ENCODE measurements at places on chromosomes 12 and 14.
A peak's percentile ranks its signal among the peaks of the same experiment; 100 is the strongest.

DNA sequence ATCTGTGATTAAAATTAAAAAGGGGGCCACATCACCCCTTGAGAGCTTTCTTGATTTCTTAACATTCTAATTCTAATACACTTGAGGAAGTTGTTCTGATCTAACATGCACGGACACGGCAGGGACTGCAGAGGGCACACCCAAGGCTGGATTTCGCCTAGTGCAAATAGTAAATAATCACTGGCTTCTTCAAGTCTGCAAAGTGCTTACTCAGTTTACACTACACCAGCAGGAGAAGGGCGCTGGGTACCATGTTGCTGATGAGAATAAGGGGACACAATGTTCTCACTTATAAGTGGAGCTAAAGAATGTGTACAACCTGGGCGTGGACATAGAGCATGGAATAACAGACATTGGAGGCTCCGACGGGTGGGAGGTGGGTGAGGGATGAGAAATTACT, 34.2 kb downstream of the TBX5 start:
- DNase-seq, result no peak

- DNase-seq, result peak; percentile 36
Measured at GRCh38 chr12:131912518-131913274, 16.4 kb upstream of the PUS1 start.

DNA sequence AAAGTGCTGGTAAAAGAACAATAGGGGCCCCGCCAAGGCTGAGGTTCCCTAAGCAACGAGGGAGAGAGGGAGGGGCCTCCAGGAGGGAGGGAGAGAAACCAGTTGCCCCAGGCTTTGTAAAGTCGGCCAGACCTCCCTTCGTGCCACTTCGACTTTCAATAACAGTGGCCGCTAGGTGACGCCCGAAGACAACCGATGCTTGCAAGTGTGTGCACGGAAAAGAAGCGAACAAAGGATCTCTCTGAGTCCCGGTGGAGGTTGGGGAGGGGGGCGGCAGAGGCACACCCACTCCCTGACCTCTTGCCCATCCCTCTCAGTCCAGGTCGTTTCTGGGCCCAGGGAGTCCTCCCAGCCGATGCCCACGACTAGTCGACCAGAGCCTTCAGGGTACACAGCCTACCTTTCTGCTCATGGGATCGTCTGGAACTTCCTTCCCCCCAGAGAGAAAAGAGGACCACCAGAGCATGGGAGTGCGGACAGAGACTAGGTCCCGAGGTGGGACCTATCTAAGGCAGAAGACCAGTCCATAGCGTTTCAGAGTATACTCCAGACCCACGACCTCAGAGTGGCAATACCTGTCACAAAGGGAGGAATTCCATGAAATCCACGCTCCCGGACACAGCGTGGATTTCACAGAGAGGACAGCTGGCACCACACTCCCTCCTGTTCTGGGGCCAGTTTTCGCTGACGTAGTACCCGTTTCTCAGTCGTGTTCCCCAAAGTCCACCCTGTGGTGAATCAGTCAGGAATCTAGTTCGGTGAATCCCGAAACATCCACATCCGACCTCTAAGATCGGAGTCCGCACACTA, 262.7 kb upstream of the ALG10B start:
- peak; percentile 48 for DNase-seq

- DNase-seq, result no peak
Measured at GRCh38 chr14:43855556-43855955, 651.5 kb downstream of the FSCB start.

DNA sequence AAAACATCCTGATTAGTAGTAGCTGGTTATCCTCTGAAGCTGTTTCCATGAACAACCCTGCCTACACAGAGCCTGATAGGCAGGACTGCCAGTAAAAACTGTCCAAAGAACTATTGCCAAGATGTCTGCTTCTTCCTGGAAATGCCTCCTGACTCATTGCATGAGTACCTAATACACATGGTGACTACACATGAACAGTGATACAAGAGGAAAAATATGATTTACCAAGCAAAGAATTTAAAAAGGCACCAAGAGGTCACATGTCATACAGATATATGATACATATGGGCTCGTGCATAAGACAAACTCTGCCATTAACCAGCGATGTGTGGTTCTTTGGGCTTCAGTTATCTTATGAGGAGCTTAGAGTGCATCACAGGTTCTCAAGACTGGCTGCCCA, 552.3 kb downstream of the SLC16A7 start:
- no peak for DNase-seq

DNA sequence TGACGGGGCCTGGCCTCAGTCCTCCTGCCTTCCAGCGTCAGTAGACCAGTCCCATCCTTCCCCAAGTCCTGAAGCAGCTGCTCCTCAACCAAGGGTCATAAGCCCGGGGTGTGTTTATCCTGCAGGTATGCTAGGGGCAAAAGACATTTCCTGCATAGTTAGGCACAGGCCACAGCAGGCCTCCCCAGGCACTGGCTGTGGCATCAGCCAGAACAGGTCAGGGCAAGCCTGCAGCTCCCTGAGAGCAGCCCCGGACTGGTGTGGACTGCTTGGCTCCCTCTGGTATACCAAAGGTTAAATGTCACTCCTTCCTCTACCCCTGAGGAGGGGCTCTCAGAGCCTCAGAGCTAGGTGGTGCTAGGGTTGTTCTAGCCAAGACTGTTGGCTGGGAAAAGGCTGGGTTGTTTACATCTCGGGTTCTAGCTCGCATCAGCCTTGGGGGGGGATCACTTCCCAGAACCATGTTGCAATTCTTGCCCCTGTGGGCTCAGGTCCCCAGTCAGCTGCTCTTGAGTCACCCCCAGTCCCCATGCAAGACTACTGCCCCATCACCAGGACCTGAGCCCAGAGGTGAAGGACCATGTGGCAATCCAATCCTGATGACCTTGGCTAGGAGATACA, 2.9 kb downstream of the MMP14 start:
- no peak for DNase-seq

DNA sequence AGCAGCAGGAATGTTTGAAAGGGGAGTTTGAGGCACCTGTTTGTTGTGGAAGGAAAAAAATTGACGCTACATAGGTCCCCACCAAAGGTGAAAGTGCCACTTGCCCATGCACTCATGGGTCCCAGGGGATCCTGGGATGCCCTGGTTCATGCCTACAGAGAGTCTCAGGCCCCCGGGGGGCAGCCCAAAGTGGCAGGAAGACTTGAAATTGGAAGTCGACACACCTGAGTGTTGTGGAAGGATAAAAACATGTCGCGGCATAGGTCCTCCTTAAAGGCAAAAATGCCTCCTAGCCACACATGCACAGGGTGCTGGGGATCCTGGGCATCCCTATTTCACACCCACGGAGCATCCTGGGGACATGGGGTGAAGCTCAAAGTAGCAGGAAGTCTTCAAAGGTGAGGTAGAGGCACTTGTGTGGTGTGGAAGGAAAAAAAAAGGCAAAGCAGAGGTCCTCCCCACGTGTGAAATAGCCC, 576.1 kb downstream of the ALG10 start:
- DNase-seq, result no peak

DNA sequence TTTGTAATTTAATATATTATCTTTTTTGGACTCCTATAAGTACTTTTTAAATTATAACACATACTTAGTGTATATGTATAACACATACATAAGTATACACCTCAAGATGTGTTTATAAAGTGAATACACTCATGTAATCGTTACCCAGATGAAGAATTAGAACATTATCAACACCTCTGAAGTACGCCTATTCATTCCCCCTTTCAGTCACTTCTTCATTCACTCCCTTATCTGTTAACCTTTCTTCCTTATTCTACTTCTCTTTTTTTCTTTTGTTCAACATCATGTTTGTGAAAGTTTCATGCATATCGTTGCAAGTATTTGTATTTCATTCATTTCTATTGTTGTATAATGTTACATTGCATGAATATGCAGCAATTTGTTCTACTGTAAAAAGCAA, 98.5 kb downstream of the ARID2 start:
- DNase-seq, result no peak

- no peak for DNase-seq
Measured at GRCh38 chr12:52690351-52691075, 10.3 kb upstream of the KRT1 start.

DNA sequence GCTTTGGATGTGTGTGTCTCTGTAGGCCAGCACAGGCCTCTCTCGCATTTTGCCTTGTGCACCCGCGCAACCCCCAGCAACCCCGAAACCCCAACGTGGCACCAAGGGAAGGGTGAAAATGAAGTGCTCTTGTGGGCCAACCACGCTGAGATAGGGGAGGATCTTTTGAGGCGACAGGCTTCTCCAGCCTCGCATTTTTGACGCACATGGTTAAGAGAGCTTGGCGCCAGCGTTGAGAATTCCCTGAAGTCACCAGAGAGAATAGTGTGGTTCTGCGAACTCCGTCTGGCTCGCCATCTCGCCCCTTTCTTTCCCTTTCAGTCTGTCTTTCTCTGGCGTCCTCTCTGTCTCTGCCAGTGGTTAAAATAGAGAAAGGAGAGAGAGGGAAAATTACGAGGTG, 1.9 kb upstream of the TBX3 start:
- DNase-seq, result no peak

DNA sequence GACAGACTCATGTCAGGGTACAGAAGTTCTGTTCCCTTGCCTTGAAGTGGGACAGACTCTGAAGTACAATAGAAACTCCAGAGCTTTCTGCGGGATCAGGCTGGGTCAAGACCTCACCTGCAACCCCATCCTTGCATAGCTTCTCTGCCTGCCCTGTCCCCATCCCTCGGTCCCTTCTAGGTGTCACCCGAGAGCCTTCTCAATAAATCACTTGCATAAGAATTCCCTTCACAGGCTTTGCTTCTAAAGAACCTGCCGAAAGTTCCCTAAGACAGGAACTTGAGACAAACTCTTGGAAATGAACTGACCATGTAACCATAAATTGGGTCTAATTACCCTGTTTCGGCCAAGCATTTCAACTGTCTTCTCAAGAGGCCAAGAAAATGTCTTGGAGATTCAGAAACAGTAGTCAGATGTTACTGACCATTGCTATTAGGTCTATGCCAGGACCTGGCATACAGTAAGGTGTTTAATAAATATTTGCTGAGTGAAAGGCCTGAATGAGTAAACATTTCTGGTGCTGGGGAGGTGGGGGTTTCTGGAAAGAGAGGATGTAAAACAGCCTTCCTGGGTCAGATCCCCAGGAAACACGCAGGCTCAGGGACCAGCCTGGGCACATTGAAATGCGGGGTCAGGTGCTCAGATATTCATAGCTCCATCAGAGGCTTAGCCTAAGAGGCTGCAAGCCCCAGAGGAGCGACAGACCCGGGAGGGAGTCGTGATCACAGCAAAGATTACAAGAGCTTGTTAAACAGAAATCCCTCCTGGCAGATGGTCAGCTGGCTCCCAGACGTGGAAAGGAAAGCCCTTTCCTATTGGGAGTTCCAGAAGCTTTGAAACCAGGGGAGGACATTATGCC, 226.2 kb upstream of the LHX5 start:
- no peak for DNase-seq

GRCh38 chr12:111261911-111262676, 106.8 kb downstream of the PHETA1 start:
- DNase-seq, result no peak

DNA sequence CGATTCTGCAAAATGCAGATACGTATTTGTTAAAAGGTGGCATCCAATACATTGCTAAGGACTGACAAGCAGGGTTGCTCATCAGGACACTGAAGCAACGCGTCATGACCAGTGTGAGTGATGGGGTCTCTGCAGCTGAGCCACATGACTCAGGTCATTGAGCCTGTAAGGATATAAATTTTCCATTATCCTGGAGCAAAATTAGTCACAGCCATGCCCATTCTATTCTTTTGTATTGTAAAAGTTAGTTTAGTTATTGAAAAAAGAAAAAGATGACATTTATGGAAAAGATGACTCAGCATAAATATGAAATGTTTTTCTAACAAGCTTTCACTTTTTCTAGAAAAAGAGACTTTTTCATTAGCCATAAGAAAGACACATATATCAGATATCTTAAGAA, 268.0 kb upstream of the TMEM132C start:
- no peak for DNase-seq

- no peak for DNase-seq
Measured at GRCh38 chr12:85157035-85157603, 121.0 kb downstream of the LRRIQ1 start.

DNA sequence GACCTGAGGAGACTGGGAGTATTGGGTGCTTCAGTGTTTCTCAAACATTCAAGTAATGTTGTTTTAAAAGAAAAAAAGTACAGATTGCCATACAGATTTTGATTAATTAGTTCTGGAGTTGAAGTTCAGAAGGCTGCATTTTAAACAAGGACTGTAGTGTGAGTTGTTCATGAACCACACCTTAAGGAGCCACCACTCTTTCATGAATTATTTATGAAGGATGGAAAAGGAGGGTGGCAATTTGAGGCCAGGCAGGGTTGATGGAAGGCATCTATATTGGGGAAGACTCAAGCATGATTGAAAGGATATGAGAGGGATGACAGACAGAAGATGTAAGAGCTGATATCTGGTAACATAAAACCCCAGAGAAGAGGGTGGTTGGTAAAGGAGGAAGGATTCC, 146.6 kb upstream of the CAND1 start:
- DNase-seq, result no peak

DNA sequence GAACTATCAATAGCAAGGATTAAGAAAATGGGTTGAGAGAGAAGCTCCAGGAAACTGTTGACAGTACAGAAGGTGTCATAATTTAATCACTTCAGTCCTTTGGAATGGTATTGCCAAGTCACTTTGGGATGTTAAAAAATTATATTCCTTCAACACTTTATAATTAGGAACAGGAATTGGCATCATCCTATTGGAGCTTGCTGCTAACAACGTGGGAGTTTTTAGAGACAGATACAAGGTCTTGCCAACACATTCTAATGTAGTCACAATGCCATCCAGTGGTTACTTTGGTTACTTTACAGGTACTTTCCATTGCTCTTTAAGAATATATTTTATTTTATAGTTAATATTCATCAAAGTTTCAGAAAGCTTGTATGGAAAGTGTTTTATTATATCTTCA, 310.1 kb downstream of the SYT1 start:
- DNase-seq, result no peak

DNA sequence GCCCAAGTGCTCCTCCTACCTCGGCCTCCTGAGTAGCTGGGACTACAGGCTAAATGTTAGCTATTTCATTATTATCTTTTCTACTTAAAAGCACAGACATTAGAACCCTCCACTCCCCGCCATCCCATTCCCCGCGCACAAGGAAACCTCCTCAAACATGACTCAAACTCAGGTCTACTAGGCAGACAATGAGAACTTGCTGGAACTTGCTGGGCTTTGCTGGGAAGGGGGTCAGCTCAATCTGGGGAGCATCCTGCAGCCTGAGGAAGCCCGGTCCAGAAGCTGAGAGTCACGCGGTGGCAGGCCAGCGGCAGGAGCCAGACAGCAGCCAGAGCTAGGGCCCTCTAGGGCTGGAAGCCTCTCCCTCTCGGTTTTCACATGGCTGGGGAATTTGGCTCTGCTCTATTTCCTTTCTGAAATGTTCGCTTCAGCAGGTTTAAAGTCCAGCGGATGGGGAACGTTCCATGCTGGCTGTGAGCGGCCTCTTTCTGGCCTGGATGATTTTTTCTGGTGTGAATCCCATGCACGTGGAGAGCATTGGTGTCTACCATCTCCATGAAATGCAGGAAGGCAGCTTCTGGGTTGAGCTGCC, 68.5 kb downstream of the SLC6A12 start:
- no peak for DNase-seq

DNA sequence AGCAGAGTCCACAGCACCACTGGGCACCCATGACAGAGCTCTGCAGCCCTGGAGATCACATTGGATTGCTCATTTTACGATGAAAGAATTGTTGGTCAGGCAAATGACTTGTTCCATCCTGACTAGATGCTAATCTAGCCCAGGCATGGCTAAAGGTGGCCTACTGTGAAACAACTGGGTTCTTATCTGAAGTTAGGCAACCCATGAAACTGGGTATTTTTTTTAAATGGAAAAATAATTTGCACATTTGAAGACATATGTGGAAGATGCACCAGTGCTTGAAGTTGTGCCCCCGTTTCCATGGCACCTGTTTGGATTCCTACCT, 8.3 kb downstream of the PYGL start:
- DNase-seq, result peak; percentile 0

- DNase-seq, result peak; percentile 63
Measured at GRCh38 chr12:31896514-31897039, 62.6 kb upstream of the RESF1 start.

All from colonic mucosa (tissue), 4 donors.